ENCODE measurements at places on chromosomes 5 and 9.

DNA sequence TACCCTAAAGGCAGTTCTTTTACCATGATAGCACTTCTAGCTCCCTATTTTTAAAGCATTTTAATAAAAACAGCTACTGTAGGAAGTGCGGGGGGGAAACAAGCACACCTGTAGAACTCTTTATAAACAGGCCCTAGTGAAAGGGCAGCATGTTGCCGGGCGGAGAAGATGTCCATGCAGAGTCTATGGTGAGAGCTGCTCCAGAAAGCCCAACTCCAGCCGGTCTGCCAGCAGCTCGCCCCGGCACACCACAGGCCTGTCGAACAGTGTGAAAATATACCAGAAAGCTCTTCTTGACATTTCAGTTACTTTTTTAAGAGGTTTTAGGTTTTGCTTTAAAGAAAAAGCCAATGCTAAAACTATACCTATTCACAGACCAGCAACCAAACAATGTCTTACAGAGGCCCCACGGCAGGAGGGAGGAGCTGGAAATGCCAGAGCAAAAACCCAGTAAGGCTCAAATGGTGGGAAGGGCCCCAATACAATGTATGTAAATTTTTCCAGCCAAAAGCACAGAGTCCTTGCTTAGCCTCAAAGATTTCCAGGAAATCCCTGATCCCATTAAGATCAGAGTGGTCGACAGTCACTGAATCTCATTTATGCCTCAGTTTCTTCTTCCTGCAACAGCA is 121.2 kb downstream of the SAXO1 start:
- DNase-seq = no peak

GRCh38 chr5:61018062-61018461 is 73.1 kb downstream of the NDUFAF2 start:
- DNase-seq = no peak

DNA sequence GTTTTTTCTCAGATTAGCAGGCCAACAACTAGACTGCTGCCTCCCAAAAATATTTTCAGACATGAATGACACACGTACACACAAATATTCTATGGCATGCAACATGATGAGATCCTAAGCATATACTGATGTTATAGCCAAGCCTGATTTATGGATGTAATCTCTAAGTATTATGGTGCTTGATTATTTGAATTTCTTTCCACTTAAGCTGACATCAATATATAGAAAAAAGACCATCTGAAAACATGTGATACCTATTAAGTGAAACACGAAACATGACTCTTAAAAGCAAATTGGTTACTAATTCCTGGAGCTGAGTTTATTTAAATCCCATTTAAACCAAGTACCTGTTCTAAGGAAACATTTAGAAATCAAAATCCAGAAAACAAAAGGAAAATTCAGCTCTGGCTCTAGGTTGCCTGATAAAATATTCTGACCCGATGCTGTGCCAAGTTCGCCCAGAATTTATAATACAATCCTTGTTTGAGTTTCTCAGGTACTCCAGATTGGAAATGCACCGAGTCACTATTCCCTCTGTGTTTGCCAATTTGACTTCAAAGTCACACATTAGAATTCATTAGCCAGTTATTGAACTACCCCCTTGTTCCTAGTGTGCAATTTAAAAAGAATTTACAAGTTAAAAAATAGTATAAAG is 548.6 kb downstream of the CSNK1G3 start:
- no peak for DNase-seq

GRCh38 chr5:154273028-154273617 is 82.6 kb downstream of the GALNT10 start:
- DNase-seq = no peak

DNA sequence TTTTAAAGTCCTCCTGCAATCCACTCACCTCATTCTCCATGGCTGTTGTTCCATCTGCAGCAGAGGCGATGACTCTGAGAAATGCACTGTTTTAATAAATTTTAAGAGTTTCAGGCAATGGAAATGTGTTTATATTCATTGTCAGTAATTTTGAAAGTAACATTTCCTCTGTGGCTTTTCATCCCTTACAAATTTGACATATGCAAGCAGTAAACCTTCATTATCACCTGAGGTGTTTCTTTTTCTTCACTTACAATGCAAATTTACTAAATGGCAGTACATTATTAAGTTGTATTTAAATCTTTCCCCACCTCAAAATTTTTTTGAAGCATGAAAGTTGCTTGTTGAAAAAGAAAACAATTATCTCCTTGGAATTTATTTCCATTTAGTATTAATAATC is 136.9 kb downstream of the DIRAS2 start:
- DNase-seq = no peak

- peak; percentile 48 for DNase-seq
Observed at GRCh38 chr5:143135832-143136551, 267.5 kb downstream of the NR3C1 start.

- DNase-seq = peak; percentile 96
Observed at GRCh38 chr5:168781941-168782571, 202.9 kb upstream of the PANK3 start.

Data from NCI-H82 (cell line).